ENCODE measurements at places on chromosomes 5 and 9. TPM values are rescaled to one million over a fixed set of nuclear protein-coding genes. Genes with fewer than 3 reads are reported as not detected.
A peak's percentile ranks its signal among the peaks of the same experiment; 100 is the strongest.

GRCh38 chr5:90386099-90386710 lies 23.4 kb downstream of the CETN3 start:
- DNase-seq = peak; percentile 17
- H3K27ac ChIP-seq = no peak overlapping the region
- no peak overlapping the region for H3K4me3 ChIP-seq
- H3K27me3 ChIP-seq = no peaks in the 10 kb centered on the region
- no peaks in the 10 kb centered on the region for H3K36me3 ChIP-seq

- peak; percentile 82 for DNase-seq
- H3K27me3 ChIP-seq = no peaks in the 10 kb centered on the region
- H3K27ac ChIP-seq = peak overlapping the region; percentile 47
- H3K4me1 ChIP-seq = peaks cover 8% of the 10 kb centered on the region
- H3K4me3 ChIP-seq = no peak overlapping the region
- H3K36me3 ChIP-seq = no peaks in the 10 kb centered on the region
Observed at GRCh38 chr5:107542831-107543231, 127.9 kb downstream of the EFNA5 start.

DNA sequence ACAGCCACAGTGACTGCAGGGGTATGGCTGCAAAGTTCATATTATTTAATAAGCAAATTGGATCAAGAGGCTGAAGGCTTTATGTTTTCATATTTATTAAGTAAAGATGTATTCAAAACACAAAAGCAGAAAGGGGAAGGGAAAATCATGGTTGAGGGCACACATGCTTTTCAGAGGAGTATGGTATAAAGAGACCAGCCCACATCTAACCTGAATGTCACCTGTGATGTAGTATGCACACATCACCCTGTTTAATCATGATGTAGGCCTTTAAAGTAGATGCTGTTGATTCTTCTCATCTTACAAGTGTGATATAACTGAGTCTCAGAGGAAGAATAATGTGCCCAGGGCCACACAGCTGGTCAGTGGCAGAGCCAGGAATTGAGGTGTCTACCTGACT lies 211.8 kb downstream of the DCP2 start:
- no peaks in the 10 kb centered on the region for H3K36me3 ChIP-seq
- H3K27me3 ChIP-seq = no peaks in the 10 kb centered on the region
- no peak overlapping the region for H3K4me3 ChIP-seq
- DNase-seq = no peak

DNA sequence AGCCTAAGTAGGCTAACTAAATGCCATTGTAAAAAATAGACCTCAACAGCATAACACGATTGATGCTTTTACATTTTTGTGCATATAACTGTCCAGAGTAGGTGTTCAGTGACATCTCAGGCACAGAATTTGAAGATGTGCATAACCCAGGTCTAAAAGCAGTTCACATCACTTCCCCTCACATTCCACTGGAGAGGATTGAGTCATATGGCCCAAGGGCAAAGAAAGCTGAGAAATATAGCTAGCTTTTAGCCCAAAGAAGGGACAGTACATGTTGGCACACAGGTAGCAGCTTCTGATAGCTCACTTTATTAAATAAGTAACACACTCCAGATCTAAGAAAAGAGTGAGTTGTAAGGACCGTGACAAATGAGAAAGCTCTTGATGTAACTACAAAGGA lies 2259.5 kb upstream of the WWC1 start:
- no peaks in the 10 kb centered on the region for H3K4me1 ChIP-seq
- DNase-seq = no peak
- no peak overlapping the region for H3K4me3 ChIP-seq

DNA sequence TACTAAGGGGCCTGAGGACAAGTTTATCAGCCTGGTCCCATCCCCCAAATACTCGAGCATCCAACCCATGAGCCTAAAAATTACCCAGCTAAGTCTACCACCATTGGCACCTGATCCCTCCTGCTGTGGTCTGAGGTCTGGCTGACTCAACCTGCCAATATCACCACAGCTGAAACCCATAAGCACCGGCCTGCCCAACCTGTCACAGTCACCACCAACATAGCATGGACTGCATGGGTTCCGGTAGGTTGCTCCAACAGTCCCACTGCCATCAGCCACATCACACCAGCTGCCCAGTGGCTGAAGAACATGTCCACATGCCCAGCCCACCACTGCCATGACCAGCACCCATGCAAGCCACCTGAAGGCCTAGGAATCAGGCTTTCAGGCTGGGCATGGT lies 495.0 kb downstream of the PRELID2 start:
- H3K4me1 ChIP-seq = no peaks in the 10 kb centered on the region
- H3K27me3 ChIP-seq = no peaks in the 10 kb centered on the region
- H3K36me3 ChIP-seq = no peaks in the 10 kb centered on the region
- DNase-seq = no peak
- H3K27ac ChIP-seq = no peak overlapping the region
- H3K4me3 ChIP-seq = no peak overlapping the region

DNA sequence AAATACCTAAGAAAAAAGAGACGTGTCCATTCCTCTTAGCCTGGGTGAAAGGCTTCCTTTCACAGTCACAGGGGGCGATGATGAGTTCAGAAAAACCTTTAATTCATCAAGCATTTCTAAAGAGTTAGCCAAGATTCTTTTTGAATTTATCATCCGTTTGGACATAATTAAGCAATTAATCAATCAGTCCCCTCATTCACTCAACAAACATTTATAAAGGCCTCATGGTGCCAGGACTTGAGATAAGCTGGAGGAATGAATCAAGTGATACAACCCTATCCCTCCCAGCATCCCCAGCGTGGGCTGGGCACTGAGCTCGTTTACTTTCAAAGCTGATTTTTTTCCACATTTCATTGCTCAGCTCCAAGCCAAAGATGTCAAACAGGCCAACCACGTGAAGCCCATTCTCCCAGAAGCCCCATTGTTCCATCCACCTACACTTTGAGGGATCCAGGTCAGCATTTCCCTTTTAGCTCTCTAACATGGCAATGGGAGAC lies 140.5 kb downstream of the SLIT3 start:
- no peak overlapping the region for H3K4me3 ChIP-seq
- H3K27ac ChIP-seq = peak overlapping the region; percentile 18
- DNase-seq = no peak
- no peaks in the 10 kb centered on the region for H3K36me3 ChIP-seq
- no peaks in the 10 kb centered on the region for H3K27me3 ChIP-seq
- H3K4me1 ChIP-seq = no peaks in the 10 kb centered on the region

- H3K4me1 ChIP-seq = peaks cover 40% of the 10 kb centered on the region
- no peaks in the 10 kb centered on the region for H3K27me3 ChIP-seq
- H3K27ac ChIP-seq = peak within 1 kb of the TSS; percentile 30
- H3K4me3 ChIP-seq = peak within 1 kb of the TSS; percentile 79
Observed at GRCh38 chr9:133163504-133164172, at the start of gene GBGT1. TSS of gene GBGT1 (minus strand) at chr9:133163914. CDS start at chr9:133162412, 1,502 bp downstream.

DNA sequence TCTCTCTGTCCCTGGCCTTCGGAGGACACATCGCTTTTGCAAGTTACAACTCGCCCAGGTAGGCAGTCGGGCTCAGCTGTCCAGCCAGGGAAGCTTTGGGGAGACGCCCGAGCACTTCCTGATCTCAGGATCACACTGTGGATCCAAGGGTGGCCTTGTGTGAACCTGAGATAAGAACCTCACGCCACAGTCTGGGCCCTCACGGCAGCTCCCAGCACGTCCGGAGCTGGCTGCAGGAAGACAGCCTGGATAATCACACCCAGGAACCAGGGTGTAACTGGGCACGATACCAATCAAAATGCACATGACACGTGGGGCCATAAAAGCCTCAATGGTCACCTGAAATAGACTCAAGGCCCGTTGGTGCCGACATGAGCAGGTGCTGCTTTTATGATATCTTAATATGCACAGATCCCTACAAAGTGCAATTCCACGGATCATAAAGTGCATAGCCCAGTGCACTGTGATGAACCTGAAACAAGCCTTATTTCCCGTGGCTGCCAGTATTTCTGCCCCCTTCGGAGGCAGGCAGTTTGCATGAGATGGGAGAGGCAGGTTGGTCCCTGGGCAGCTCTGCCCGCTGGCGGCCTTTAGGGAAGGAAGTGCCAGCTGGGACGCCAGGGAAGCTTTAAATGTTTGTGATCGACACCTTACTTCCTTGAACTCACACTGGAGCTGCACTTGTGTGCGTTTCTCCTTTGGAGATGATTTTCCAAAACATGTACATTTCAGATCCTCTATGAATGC lies 14.5 kb downstream of the SLC6A18 start:
- H3K36me3 ChIP-seq = no peaks in the 10 kb centered on the region
- no peaks in the 10 kb centered on the region for H3K27me3 ChIP-seq
- no peak overlapping the region for H3K4me3 ChIP-seq

DNA sequence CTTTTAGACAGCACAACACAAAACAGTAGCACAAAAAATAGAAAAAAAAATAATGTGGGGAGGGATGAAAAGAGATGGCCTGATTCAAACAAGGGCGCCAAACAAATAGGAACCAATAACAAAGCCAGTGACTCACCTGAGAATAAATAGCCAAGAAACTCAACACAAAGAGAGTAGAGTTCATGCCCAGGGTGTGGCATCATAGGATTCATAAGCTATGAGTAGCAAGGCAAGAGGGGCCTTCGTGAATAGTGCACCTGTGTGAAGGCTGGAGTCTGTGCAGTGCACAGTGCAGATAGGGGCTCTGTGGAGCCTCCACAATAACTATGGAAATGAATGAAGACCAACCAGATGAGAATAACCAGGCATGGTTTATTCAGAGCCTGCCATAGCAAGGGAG lies 541.7 kb downstream of the SPOCK1 start:
- no peaks in the 10 kb centered on the region for H3K36me3 ChIP-seq
- no peaks in the 10 kb centered on the region for H3K4me1 ChIP-seq
- H3K27me3 ChIP-seq = no peaks in the 10 kb centered on the region
- H3K27ac ChIP-seq = no peak overlapping the region
- H3K4me3 ChIP-seq = no peak overlapping the region

DNA sequence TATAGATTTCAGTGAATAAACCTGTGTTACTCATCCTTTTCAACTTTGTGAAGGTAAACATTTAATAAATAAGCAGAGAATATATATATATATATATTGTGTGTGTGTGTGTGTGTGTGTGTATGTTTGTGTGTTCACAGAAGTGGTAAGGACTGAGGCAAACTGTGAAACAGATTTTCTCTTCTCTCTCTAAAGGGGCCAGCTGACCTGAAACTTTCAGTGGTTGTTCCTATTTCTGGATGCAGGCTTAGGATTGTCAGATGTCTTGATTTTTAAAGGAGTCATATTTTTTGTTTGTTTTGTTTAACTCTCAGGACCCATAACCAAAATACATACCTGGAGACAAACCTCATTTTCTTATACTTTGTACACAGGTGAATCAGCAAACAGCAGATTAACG lies 714.9 kb upstream of the MEF2C start:
- H3K36me3 ChIP-seq = no peaks in the 10 kb centered on the region
- no peaks in the 10 kb centered on the region for H3K27me3 ChIP-seq
- H3K4me3 ChIP-seq = no peak overlapping the region
- H3K4me1 ChIP-seq = no peaks in the 10 kb centered on the region
- no peak overlapping the region for H3K27ac ChIP-seq

DNA sequence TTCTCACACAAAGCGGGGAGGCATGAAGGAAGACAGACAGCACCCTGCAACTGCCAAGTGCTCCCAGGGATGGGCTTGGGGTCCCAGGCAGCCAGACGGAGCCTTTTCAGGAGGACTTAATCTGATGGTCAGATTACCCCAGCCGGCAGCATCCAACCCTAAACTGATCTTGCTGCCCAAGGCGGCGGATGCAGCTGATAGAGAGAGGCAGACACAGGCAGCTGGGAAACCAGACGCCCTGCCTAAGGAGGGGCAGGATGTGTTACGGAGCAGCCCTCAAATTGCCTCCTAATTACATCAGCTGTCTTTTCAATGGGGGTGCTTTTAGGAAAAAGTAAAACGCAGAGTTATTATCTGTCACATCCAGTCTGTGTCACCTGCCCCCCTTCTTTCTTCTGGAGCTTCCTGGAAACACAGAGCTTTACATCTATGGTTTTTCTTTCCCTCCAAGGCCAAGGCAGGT lies 190.9 kb upstream of the PANK3 start:
- H3K27me3 ChIP-seq = peaks cover 17% of the 10 kb centered on the region
- no peak for DNase-seq
- no peaks in the 10 kb centered on the region for H3K4me1 ChIP-seq
- H3K27ac ChIP-seq = no peak overlapping the region
- no peaks in the 10 kb centered on the region for H3K36me3 ChIP-seq

- no peaks in the 10 kb centered on the region for H3K36me3 ChIP-seq
- DNase-seq = no peak
- H3K27ac ChIP-seq = no peak overlapping the region
Observed at GRCh38 chr5:74120585-74120984, 494.6 kb downstream of the ARHGEF28 start.

- H3K27me3 ChIP-seq = peaks cover 21% of the 10 kb centered on the region
- H3K4me3 ChIP-seq = no peak overlapping the region
- H3K4me1 ChIP-seq = peaks cover 52% of the 10 kb centered on the region
- H3K27ac ChIP-seq = no peak overlapping the region
Observed at GRCh38 chr9:124779368-124780059, 2.6 kb downstream of the OLFML2A start.

DNA sequence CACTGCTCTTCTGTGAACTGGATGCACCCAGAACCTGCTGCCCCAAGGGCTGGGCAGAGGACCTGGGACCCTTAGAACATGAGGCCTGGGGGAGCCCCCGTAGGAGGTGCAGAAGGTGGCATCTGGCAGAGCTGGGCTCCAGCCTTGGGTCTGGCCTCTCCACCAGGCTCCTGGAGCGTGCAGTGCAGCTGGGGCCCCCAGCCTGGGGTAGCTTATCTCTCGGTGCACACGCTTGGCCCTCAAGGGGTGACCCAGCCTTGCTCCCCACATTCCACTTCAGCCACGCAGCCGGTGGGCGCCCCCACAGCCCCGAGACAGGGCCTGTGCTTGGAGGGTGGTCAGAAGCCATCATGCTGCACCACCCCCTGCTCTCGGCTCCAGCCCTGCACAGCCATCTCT lies 5.6 kb upstream of the NR5A1 start:
- no peak overlapping the region for H3K27ac ChIP-seq
- peaks cover 16% of the 10 kb centered on the region for H3K27me3 ChIP-seq
- H3K4me3 ChIP-seq = no peak overlapping the region
- no peaks in the 10 kb centered on the region for H3K36me3 ChIP-seq

DNA sequence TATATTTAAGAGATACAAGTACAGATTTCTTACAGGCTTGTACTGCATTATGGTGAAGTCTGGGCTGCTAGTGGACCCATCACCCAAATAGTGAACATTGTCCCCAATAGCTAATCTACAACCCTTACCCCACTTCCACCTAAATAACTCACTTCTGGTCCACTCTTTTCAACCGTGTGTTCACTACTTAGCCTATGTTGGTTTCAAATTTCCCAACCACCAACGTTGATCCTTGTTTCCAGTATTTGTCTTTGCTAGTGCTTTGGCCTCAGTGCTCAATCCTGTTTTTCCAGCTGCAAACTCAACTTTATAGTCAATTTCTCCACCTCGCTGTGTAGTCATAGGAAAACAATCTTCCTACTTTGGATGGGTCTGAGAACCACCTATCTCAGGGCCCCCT lies 45.3 kb upstream of the TTC39B start:
- no peak overlapping the region for H3K4me3 ChIP-seq
- DNase-seq = no peak
- H3K36me3 ChIP-seq = no peaks in the 10 kb centered on the region
- no peaks in the 10 kb centered on the region for H3K4me1 ChIP-seq
- no peaks in the 10 kb centered on the region for H3K27me3 ChIP-seq

OR1Q1 gene
- not detected for total RNA-seq

MEGF10 gene
- 0.17 TPM for total RNA-seq

DBN1 gene
- 43.2 TPM for total RNA-seq

FSTL4 gene
- total RNA-seq = 2.9 TPM

FRMD3 gene
- 3.7 TPM for total RNA-seq

ZNF454 gene
- total RNA-seq = 4.2 TPM

C8G gene
- total RNA-seq = 1.2 TPM

All from left lung (tissue), 14 donors.